ENCODE measurements at places on chromosomes 3 and 15. TPM values are rescaled to one million over a fixed set of nuclear protein-coding genes. Genes with fewer than 3 reads are reported as not detected.

- no peak for DNase-seq
Measured at GRCh38 chr15:74470631-74471395, 9.9 kb upstream of the UBL7 start.

DNA sequence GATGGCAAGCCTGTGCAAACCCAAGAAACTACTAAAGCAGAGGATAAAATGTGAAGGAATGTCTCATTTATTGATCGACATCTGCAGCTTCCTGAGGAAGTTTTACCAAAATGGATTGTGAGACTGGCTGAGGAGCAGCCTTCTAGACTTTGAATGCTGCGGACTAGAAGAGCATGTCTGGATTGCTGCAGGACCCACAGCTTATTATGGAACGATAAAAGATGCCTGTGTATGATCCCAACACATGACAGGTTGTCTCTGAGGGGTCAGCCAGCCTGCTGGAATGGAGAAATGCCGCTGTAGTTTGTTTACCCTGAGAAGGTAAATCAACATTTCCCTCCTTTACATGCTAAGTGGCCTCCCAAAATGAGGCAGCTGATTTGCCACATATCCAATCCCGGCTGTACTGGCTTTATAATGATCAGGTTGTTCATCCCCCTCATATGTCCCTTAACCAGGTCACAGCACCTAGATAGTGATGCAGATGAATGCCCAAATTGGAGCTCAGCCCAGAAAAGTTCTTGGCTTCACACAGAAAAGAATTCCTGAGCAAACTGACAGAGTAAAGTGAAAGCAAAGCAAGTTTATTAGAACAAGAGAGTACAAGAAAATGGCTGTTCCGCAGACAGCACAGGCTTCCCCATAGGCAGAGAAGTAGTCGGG is 63.9 kb downstream of the IL12A start:
- no peak for DNase-seq

The HGD gene
- total RNA-seq: 0.20 TPM

The ALDH1L1 gene
- not detected for total RNA-seq

DNA sequence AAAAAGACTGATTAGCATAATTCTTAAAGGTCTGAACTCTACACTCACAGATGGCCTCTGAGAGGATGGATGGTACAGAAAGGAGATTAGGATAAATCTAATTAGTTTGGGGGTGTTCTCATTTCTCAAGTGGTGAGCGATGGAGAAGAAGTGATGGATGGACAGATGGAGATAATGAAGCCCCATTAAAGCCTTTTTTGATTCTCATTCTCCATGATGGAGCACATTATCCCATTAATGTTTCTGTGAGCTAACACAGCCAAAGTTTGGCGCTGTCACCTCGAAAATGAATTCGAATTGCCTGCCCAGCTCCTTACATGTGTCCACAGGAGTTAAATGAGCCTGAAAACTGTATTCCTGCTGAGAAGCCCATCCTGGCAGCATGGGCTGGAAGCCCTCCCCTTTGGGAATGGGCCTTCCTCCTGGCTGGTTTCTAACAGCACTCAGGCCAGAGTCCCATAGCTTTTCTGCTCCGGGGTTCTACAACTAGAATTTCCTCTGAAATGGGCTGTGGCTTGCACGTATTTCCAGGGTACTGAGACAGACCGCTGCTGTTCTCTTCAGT is 726.0 kb upstream of the CFAP20DC start:
- DNase-seq: no peak

GRCh38 chr3:158660711-158661110 is 11.7 kb downstream of the LXN start:
- DNase-seq: no peak

The RETNLB gene
- total RNA-seq: not detected

GRCh38 chr15:63103416-63103815 is 18.2 kb upstream of the LACTB start:
- no peak for DNase-seq

GRCh38 chr3:102092617-102093466 is 243.5 kb downstream of the NFKBIZ start:
- DNase-seq: no peak

The TMEM41A gene
- total RNA-seq: 20.0 TPM

GRCh38 chr15:59873644-59874272 is 130.4 kb upstream of the FOXB1 start:
- no peak for DNase-seq

The PPP4R2 gene
- total RNA-seq: 99.3 TPM

DNA sequence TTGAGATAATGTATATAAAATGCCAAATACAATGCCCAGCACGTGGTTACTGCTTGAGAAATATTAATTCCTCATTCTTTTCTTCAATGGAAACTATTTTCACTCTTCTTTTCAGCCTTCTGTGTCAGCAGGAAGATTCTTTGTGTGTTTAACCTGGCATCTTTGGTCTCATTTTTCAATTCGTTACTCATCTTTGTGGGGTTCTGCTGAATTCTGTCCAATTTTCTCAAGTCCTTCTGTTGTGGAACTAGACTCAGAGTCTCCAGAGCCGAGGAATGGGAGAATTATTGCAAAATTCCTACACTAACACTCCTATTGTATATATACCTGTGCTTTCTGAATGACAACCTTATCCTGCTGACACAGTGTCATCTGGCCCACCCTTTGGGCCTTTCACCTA is 96.8 kb upstream of the RGMA start:
- DNase-seq: no peak

DNA sequence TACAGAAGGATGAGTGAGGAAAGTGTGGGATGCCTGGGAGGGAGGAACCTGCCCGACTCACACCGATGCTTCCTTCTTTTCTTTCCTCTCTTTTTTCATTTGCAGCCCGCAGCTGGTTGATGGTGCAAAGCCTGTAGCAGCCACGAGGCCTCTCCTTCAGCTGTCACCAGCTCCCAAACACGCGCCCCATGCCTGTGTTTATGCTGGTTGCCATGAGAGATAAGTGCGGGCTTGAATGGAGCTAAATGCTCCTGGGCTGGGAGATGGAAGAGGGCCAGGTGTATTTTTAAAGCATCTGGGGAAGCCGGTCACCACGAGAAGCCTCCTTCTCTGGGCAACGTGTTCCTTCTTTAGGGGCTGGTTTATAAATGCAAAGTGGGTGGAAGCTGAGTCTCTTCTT is 9.3 kb downstream of the COLQ start:
- DNase-seq: no peak

The EFL1 gene
- 25.3 TPM for total RNA-seq

GRCh38 chr15:90819390-90819789 is 49.0 kb upstream of the FURIN start:
- DNase-seq: no peak

The KLHDC8B gene
- 3.4 TPM for total RNA-seq

- no peak for DNase-seq
Measured at GRCh38 chr3:133330065-133330464, 69.8 kb upstream of the BFSP2 start.

The HRG gene
- total RNA-seq: not detected

DNA sequence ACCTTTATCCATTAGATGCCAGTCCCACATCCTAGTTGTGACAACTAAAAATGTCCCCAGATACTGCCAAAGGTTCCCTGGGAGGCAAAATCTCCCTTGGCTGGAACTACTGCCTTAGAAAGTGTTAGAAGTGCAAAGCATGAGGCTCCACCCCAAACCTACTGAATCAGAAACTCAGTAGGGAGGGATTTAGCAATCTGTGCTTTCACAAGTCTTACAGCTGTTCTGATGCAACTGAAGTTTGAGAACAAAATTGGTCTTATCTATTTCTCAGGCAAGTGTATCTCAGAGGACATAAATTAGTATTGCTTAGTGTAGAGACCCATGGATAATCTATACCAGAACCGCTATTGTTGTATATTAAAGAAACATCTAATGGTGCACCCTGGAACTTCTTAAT is 70.2 kb downstream of the CLDN1 start:
- no peak for DNase-seq

DNA sequence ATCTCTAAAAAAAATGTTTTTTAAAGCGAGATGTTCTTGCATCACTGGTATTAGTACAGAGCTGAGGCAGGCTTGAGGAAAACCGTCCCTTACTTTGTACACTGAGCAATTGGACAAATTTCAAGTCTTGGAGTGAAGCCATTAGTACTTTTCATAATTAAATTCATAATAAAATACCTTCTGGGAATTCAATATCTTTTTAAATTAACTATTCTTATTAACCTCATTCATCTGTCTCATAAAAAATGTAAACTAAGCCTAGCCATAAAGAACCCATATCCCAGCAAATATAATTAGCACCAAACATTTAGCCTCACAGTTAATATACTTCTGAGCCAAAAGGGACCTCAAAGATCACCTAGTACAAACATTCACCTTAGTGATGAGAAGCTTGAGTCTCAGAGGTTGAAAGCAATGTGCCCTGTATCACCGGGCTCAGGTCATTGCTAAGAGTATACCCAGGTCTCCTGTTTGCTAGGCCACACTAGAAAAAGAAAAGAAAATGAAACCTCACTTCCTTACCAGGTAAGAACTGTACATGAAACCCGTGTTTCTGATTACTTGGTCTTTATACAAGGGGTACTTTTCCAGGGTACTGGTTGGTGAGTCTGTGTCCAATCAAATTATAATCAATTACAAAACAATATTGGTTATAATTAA is 192.5 kb downstream of the ADAMTS9 start:
- no peak for DNase-seq

DNA sequence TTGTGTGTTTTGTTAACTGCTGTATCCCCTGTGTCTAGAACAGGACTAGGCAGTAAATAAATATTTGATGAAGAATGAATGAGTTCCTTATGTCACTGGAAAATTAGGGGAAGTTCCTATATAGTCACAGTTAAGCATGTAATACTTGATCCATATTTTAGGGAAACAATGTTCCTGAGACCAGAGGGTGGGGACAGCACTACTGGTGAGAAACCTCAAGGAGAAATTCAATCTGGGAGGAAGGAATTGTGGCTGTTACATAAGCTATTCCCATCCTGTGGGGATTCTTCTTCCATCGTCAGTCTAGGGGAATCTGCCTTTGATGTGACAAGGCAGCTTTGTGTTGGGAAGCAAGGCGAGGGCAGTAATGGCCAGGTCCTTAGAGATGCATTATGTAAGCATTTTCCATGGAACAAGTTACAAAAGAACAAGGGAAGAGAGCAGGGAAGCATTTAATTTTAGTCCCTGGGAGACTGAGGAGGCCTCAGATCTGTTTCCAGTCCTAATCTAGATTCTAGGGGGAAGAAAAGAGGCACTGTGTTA is 219.3 kb upstream of the TTC14 start:
- DNase-seq: no peak

The ROPN1B gene
- total RNA-seq: not detected

- DNase-seq: peak; percentile 40
Measured at GRCh38 chr3:43296565-43296964, 10.2 kb downstream of the SNRK start.

The THSD4 gene
- total RNA-seq: not detected

The CLDN18 gene
- not detected for total RNA-seq

GRCh38 chr15:54820811-54821210 is 375.9 kb downstream of the RSL24D1 start:
- DNase-seq: no peak

The ITIH1 gene
- not detected for total RNA-seq

The SCN11A gene
- 0.08 TPM for total RNA-seq

The ADAM10 gene
- total RNA-seq: 91.8 TPM

DNA sequence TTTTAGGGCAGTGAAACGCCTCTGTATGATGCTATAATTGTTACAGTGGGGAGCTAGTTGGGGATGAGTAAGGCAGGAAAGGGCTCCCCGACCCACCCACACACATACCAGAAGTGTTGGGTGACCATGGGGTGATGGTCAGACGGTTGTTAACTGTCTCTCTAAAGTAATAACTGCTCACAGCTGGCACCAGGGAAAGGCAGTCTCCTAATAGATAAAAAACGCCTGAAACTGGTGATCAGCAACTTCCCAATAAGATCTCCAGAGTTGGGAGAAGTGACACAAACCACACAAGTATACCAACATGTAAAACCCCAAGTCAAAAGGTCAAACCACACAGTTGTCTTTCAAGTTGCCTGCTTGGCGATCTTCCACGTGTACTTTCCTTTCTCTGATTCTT is 346.5 kb upstream of the CNTN4 start:
- DNase-seq: no peak

DNA sequence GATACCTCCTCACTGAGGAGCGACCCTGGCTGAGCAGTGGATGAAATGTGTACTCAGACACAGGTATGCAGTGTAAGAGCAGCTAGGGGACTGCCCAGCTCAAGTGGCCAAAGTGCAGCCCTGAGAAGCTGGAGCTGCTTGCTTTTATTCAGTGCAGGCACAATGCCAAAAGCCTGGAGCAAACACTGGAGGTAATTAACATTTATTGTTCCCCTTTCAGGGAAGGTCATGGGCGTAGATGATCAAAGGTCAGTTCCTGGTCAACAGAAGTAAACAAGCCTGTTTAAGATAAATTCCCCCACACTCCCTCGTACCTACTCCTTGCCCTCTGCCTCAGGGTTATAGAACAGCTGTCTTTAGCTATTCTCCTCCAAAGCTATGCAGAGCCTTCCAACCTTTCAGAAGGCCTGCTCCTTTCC is 17.5 kb downstream of the PLA2G4F start:
- no peak for DNase-seq

The LPP gene
- total RNA-seq: 15.3 TPM

- no peak for DNase-seq
Measured at GRCh38 chr3:105996781-105997180, 128.0 kb upstream of the CBLB start.

The GOLGA8T gene
- 0.21 TPM for total RNA-seq

DNA sequence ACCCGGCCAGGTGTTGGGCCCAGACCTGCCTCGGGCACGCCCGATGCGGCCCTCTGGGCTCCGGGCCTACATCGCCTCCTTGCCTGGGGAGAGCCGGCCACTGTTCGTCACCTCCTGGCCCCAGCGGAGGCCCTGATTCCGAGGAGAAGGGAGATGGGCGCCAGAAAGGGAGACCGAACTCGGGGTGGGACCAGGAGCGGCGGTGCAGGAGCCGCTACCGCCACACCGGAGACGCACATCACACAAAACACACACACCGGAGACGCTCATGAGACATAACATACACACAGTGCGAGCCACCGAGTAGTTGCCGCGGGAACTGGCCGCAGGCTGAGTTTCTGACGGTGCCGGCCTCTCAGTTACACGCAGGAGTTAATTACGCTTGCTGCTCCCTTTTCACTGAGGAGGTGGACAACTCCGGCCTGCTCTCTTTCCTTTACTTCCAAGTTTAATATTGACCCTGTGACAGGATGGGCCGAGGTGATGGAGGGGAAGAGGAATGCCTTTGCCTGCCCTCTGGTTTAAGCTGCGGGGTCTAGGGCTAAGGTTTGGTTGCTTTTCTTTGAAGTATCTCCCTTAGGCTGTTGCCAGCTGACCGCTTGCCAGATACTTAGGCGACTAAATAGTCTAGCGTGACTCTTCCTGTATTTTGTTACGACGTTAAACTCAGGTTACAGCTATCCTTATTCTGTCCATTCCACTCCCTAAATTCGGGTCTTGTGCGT is 570 bp downstream of the PCNP start:
- no peak for DNase-seq

GRCh38 chr15:55106155-55106554 is 90.6 kb downstream of the RSL24D1 start:
- no peak for DNase-seq
